Right kidney (tissue), 9 donors: ENCODE measurements at places on chromosomes 1 and 21.

- DNase-seq = peak; percentile 33
Measured at GRCh38 chr1:85109475-85109874, 61.2 kb upstream of the MCOLN3 start.

- DNase-seq = no peak
Measured at GRCh38 chr1:181676269-181676668, 193.0 kb downstream of the CACNA1E start.

DNA sequence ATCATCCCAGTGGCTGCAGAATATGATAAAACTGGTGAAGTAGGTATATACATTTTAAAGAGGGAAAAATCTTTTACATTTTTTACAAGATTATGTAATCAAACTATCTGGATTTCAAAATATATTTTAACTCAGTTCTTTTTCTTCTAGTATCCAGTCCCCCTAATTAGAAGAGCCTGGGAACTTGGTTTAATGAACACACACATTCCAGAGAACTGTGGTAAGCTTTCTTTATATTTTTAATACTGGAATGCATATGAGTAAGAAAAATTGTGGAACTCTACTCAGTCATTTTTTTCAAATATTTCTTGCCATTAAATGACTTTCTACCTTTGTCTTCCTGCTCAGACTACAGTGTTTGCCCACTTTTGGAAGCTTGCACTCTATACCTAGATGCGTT, 8.2 kb downstream of the ACADM start:
- no peak for DNase-seq

DNA sequence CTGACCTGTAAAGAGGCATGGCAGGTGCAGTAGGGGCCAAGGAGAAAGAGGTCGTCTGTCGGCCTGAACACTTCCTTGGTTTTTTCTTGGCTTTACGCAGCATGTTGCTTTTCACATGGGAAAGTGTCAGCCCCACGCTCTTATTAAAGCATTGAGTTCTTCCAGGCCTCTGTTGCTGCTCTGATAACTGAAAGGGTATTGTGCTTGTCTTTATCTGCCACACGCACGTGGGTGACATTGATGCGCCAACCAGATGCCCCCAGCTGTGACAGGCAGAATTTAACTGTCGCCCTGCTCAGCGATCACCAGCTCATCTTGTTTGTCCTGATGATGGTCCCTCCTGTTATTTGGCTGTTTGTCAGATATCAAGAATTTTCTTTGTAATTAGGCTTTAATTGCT, 76.5 kb downstream of the GALNT2 start:
- no peak for DNase-seq

DNA sequence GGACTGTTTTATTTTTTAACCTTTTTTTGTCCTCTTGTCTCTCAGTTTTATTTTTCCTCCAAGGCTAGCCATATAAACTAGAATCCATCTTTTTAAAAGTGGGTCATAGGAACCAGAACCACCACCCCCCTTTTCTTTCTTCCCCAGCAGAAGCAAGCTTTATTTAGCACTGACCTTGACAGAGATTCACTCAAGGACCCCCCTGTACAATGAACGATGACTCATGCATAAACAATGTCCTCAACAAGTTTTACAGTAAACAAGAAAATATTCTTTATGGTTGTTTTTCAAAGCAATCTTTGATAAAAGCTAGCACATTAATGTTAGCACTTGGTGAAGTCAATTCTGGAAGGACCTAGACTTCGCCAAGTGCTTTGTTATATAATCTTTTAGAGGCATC, 14.1 kb downstream of the PKN2 start:
- DNase-seq = no peak

- peak; percentile 26 for DNase-seq
Measured at GRCh38 chr1:109161858-109162606, 48.1 kb downstream of the ELAPOR1 start.

DNA sequence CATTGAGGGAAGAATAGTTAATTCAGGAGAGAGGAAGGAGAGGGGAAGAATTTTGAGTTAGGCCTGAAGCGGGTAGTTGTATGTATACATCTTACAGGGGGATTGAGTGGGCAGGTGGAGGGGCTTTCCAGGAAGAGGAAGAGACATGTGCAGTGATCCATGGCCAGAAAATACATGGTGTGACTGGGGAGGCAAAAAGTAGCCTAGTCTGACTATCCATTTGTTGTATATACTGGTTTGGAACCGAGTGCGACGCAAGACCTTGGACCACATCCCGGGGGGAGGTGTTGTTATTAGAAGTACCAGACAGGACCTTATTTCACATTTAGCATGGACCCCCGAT, 158.3 kb downstream of the SDCCAG8 start:
- no peak for DNase-seq

DNA sequence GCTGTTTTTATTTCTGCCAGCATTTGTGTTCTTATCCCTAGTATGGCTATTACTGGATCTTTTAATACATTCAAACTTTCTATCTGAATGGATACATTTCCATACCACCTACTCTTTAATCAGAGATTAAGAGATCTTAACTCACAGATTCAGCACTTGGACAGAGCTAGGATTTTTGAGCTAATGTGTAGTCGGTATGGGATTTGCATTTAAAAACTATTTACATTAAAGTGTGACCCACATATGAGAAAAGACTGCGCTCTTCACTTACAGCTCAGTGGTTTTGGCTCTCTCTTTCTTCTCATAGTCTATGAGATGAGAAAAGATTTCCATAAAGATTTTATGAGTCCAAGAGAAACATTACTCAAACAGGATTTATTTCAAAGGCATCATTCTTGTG, 16.4 kb downstream of the HMGB4 start:
- no peak for DNase-seq
